ENCODE measurements at places on chromosomes 4 and X. TPM values are rescaled to one million over a fixed set of nuclear protein-coding genes. Genes with fewer than 3 reads are reported as not detected.

The HTR2C gene
- total RNA-seq, result not detected

The SPANXA1 gene
- not detected for total RNA-seq

The CSAG2 gene
- not detected for total RNA-seq

The ETDB gene
- not detected for total RNA-seq

The H2BW1 gene
- total RNA-seq, result not detected

The PRDM8 gene
- total RNA-seq, result 31.2 TPM

- no peak for ATAC-seq
Measured at GRCh38 chr4:130257271-130257670, 1161.3 kb downstream of the C4orf33 start.

DNA sequence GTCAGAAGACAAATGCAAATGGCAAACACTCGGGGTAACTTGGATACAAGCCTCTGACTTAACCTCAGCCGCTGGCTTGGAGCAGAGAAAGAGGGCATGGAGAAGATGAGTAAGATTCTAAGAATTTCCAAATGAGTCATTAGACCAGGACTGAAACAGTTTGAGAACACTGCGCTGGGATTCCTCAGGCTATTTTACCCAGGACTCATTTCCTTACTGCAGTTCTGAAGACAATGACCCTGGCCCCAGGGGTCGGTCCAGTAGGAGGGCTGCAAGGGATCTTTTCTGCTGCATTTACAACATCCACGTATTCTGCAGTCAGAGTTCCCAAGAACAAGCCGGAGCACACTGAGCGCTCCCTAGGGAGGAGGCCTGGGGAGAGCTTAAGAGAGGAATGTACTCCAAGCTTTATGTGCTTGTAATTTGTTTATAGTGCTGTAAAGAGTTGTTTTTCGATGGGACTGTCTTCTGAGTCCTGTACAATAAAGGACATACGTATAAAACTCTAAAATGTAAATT, 27.3 kb upstream of the SORBS2 start:
- peak; percentile 91 for ATAC-seq

GRCh38 chrX:153766871-153767673, 3.0 kb downstream of the PLXNB3 start:
- ATAC-seq, result no peak

- ATAC-seq, result no peak
Measured at GRCh38 chrX:22389556-22390179, 117.0 kb downstream of the CBLL2 start.

GRCh38 chr4:858831-859451, 33.0 kb upstream of the CPLX1 start:
- no peak for ATAC-seq

- peak; percentile 64 for ATAC-seq
Measured at GRCh38 chr4:76589872-76590797, 155.1 kb downstream of the SHROOM3 start.

DNA sequence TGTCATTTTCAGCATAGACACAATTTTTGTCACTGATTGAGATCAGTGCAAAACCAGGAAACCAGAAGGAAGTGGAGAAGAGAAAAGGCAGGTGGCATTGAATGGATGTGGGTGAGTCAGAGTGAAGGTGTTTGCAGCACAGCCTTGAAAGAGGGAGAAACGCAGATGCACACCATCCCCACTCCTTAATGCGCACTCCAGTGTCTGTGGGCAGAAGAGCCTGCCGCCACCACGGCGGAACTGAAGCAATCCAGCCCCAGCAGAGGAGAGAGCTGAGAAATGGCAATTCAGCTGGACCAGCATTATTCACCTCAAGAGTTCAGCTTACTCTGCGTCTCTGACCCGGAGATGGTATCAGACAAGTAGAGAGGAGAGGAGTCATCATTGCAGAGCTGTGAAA, 393.1 kb upstream of the FRG1 start:
- no peak for ATAC-seq

DNA sequence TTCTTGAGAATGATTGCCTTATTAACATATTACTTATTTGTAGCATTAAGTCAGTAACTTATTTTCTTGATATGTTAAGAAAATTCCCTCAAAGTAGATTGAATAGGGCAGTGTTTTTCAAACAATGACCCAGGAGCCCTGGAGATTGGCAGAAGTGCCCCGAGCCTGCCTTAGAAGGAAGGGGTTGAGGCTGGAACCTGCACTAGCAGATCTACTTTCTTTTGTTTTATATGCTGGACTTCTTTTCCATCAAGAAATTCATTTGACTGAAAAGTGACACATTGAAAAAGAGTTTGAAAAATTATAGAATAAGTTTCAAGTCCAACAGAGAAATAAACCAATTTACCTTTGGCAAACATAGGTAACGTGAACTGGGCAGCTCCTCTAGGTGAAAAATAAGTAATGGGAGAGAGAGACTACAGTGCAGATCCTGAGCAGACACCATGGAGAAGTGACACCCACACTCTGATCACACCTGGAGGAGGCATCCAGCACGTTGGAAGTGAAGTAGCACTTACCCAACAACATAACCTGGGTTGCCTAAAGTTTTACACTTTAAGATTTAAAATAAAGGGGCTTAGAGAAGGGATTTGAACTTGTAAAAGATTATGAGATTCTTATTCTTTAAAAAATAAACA, 18.6 kb downstream of the ARSJ start:
- ATAC-seq, result no peak

DNA sequence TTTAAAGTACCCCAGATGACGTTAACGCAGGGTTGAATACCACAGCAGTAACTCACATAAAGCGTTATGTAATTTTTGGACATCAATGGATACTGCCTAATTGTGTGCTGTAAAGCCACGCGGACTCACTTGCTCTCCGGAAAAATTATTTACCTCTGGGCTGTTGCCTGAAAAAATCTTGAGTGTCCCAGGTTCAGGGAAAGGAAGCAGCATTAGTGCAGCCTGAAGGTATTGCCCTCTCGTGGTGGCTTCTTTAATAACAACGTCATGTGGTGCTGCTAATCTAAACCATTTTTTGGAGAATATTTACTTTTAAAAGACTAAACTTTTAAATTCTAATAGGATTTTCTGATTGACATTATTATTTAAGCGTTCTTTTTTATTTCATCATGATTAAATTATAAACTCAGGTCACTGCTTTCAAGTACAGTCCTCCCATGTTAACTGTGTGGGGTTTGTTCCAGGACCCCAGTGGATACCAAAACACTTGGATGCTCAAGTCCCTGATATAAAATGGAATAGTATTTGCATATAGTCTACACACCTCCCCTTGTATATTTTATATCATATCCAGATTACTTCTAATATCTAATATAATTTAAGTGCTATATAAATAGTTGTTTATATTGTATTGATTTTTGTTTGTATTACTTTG, 384.8 kb downstream of the FAM133A start:
- no peak for ATAC-seq

- ATAC-seq, result no peak
Measured at GRCh38 chr4:151808120-151808529, 47.3 kb upstream of the GATB start.

DNA sequence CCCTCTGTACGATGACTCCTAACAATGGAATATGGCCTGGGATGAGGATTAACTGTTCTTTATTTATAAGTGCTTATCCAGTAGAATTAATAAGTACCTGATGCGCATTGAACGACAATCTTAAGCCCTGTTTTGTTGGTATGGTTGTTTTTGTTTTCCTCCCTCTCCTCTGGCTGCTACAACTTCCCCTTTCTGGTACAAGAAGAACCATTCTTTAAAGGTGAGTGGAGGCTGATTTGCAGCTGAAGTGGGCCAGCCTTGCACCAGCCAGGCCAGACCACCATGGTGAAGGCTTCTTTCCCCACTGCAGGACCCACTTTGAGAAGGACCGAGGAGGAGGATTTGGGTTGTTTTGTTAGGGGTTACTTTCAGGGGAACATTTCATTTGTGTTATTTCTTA, 113.3 kb downstream of the PARM1 start:
- no peak for ATAC-seq

DNA sequence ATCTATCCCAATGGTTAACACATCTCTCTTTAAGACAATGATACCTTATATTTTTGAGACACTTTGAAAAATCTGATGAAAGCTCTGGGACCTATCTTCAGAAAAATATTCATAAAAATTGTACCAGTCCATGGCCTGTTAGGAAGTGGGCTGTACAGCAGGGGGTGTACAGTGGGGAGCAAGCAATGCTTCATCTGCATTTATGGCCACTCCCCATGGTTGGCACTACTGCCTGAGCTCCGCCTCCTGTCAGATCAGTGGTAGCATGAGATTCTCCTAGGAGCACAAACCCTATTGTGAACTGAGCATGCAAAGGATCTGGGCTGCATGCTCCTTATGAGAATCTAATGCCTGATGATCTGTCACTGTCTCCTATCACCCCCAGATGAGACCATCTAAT, 42.6 kb downstream of the C4orf51 start:
- ATAC-seq, result no peak

DNA sequence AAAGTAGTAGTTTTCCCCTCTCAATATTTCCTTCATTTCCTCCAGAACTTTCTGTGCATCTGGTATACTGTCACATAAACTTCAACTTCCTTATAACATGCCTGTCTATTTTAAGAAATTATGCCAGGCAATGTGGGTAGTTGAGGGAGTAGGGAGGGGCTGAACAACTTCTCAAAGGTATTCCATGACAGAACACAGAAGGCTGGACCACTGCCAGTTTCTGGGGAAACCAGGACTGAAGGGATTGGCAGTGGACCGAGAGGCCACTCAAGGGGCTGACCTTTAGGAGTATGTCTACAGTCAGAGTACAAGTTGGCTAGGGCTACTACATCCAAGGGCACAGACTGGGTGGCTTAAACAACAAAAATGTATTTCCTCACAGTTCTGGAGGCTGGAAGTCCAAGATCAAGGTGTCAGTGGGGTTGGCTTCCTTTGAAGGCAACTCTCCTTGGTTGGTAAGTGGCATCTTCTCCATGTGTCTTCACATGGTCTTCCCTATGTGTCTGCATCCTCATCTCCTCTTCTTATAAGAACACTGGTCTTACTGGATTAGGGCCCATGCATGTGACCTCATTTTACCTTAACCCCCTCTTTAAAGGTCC, 6.9 kb downstream of the SH3RF1 start:
- ATAC-seq, result no peak

GRCh38 chr4:48147621-48148020, 13.6 kb upstream of the TXK start:
- ATAC-seq, result no peak

DNA sequence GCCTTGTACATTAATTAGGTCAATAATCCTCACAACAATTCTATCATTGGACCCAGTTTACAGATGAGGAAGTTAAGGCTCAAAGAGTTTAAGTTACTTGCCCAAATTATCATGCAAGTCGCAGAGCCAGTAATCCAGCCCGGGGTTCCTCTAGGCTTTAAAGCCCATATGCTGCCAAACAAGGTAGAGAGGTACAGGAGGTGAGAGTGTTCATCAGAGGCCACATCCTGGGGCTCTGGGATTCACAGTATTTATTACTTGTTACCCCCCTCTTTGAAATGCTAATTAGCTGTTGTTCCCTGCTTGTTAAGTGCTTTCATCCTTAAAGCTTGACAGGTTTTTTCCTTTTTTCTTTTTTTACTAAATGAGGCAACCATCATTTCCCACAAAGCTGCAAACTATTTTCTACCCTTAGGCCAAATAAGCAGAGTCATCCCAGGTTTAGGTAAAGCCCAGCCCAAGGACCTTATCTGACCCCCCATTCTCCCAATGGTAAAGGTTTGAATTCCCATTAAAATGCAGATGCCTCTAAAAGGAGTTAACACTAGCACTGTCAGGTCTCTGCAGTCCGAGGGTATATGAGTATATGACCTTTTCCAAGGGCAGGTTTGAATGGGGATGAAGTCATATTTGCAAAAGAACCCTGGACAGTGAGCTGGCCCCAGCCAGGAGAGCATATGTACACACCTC, 150.3 kb downstream of the SOX3 start:
- no peak for ATAC-seq

DNA sequence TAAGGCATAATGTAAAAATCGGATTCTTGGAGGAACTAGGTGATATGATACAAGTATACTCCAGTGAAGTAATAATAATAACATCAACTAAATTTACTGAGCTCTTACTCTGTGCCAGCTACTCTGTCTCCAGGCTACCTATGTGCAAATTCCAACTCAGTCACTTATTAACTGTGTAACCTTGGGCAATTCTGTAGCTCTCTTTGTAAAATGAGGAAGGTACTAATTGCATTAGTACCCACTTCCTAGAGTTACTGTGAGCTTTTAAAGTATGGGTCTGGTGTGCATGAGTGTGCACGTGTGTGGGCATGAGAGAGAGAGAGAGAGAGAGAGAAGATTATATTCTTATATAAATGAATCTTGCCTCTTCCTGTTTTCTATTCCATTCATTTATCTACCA, 169.9 kb downstream of the KCNIP4 start:
- no peak for ATAC-seq

GRCh38 chrX:53481816-53482465, 47.8 kb upstream of the HSD17B10 start:
- peak; percentile 31 for ATAC-seq

- no peak for ATAC-seq
Measured at GRCh38 chr4:130545596-130545995, 1449.6 kb downstream of the C4orf33 start.

DNA sequence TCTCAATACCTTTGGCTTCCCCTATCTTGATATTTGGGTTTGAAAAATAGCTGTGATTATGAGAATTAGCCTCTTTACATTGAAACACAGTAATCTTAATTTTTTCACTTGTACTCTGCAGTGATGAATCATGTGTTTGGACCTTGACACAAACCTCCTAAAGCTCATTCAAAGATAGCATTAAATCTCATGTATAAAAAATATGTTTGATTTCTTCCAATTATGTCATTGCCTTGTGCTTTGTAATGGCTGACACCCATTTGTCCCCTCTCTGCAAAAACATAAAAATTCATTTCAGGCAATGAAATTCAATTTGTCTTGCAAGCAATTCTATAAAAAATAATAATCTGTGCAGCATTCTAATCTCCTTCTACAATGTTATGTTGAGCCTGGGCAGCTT, 422.4 kb upstream of the BOD1L1 start:
- ATAC-seq, result no peak

DNA sequence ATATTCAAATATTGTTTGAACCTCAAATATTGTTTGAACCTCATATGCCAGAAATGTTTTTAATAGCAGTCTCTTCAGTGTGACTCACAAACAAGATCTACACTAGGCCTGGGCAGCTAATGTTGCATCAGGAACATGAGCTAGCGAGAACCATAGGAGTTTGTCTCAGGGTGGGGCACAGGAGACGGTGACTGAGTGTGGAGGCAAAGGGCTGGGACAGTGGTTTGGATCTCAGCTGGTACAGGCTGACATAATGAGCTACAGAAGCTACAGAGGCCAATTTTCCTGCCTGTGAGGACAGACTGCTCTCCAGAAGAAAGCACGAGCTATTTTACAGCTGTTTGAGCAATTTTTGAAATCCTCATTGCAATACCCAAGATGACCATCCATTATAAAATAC, 224.7 kb downstream of the CENPC start:
- peak; percentile 67 for ATAC-seq

GRCh38 chr4:135191596-135191995, 990.0 kb upstream of the PABPC4L start:
- ATAC-seq, result no peak
